ENCODE measurements at places on chromosomes 12 and 14. TPM values are rescaled to one million over a fixed set of nuclear protein-coding genes. Genes with fewer than 3 reads are reported as not detected.

- DNase-seq, result no peak
Observed at GRCh38 chr14:29126865-29127264, 360.3 kb downstream of the FOXG1 start.

Gene BICDL1
- total RNA-seq, result 25.7 TPM

- no peak for DNase-seq
Observed at GRCh38 chr14:89227496-89227836, 189.6 kb downstream of the FOXN3 start.

- DNase-seq, result no peak
Observed at GRCh38 chr14:72679141-72679535, 214.8 kb downstream of the DPF3 start.

DNA sequence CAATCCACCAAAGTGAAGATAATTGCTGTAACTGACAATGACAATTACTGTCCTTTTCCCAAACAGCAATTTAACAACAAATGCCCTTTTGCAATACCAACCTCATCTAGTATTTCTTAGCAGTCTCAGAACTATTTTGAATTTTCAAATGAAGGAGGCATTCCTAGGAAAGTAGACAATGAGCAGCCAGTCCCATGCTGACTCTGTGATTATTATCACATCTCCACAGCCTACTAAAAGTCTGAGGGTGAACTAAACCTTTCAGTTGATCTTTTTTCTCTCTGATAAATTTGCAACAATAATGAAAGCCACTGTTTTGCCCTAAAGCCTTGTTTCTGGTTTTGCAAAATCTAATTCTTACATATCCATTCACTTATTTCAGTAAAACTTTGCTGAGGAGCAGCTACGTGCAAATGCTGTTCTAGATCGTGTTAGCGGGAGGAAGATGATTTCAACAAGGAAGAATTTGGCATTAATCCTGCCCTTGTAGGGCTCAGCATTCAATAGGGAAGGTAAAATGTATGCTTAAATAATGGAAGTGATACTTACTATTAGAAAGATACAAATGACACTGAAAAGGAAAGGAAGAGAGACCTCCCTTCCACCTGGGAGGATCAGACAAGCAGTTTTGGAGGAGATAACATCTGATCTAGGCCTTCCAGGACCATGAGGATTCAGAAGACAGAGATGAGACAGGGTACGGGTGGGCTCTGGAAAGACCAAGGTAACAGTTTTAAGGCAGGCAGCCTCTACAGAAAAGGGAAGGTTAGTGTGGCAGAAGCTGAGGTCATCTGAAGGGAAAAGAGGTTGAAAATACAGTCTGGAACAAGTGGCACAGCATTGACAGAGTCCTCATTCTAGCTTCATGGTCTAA, 47.4 kb downstream of the SLC38A1 start:
- DNase-seq, result no peak

DNA sequence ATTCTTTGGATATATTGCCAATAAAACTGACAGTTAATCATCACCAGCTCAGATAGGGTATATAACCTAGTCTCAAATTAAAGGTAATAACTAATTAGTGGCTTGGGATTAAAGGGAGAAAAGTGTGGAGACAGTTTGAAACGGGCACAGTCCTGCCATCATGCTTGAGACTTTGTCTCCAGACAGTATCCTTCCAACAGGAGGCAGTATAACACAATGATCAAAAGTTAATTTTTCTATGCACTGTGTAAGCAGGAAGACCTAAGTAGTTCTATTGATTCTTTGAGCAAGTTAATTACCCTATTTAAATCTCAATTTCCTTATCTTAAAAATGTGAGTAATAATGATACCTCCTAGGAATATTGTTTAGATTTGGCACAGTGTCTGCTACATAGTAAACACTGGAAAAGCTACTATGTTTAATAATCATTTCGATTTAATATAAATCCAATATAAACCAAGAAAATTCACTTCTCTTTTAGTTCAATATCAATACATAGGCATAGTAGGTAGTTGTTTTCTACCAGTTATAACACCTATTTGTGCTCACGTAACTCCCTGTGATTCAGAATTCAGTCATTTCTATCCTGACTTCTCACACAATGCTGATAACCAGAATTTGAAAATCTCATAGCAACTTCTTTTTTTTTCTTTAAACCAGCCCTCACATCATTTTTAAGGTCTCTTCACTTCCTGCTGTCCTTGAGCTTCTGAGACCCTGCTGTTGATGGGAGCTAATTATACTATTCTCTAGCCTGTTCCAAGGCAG, 53.7 kb downstream of the GALNT4 start:
- peak; percentile 36 for DNase-seq

- no peak for DNase-seq
Observed at GRCh38 chr12:5882511-5883190, 62.4 kb downstream of the ANO2 start.

Gene SOX5
- total RNA-seq, result not detected

- DNase-seq, result no peak
Observed at GRCh38 chr14:98375566-98375965, 896.4 kb downstream of the BCL11B start.

GRCh38 chr12:96210376-96211055, 16.3 kb downstream of the ELK3 start:
- DNase-seq, result no peak

DNA sequence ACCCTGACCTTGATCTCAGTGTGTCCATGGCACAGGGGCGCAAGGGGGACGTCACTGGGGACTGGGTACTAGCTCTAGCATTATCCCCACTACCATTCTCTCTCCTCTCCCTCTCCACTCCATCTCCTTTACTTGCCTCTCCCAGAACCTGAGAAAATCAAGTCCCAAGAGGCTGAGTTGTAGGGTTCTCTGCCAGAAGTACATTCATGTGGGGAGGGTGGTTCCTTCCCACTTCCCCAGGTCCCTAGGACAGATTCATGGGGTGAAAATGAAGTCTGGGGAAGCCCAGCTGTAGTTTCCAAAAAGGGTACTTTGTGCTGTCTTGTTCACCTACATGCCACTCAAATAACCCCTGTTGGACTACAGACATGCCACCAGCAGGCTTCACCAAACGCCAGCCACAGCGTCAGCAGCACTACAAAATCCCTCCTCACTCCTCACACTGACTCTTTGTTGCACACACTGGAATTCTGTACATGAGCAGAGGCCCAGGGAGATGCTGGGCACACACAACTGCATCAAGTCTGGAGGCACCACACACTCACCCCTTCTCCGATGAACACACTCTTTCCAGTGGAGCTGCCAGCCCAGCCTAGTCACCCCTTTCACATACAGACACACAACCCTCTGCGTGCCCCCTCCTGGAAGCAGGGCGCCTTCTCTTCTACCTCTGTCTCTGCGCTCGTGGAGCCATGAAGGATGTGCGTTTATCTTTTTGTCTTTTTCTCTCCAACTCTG, 6.9 kb downstream of the RARG start:
- DNase-seq, result no peak

GRCh38 chr12:10503460-10503859, 2.2 kb upstream of the EIF2S3B start:
- DNase-seq, result no peak

DNA sequence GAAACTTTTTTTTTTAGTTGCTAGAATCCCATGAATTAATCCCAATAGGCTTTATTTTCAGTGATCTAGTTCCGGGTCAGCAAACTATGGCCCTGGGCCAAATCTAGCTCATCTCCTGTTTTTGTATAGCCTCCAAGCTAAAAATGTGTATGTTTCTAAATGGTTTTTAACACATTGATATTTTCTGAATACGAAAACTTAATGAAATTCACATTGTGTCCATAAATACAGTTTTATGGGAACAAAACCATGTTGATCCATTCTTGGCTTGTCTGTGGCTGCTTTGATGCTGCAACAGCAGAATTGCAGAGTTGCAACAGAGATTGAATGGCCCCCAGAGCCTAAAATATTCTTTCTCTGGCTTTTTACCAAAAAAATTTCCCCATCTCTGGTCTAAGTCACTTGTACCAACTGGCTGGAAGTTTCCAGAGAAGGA, 47.5 kb downstream of the ZNF664 start:
- no peak for DNase-seq

DNA sequence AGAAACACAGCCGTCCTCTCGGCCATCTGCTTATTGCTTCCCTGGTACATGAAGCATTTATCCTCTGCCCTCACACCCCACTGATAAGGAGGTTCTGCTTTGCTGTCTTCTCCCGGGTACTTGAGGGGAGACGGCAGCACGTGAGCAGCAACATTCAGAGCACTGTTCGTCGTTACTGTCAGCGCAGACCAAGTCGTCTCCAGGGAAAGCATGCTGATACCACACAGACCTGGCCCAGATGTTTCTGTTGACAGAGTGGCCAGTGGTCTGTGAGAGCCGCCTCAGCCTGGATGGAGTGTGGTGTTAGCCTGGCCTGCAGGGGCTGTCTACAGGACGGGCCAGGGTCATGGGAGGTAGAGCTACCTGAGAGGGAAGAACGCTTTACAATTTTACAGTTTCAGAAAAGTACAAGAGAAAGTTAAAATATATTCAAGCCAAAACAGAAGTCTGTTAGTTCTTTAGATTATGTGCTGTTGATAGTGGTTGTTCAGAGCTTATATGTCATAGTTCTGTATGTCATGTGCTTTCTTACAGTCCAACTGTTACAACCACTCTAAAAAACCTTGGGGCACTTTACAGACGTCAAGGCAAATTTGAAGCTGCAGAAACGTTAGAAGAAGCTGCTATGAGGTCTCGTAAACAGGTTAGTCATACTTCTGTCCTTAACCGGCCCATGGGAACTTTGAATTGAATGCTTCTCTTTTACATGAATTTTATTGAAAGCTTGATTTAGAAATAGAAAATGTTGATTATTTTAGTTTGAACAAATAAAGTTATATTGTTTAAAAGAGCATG, 38.2 kb downstream of the XRCC3 start:
- no peak for DNase-seq
